ENCODE measurements at places on chromosomes 16 and 17.
A peak's percentile ranks its signal among the peaks of the same experiment; 100 is the strongest.

DNA sequence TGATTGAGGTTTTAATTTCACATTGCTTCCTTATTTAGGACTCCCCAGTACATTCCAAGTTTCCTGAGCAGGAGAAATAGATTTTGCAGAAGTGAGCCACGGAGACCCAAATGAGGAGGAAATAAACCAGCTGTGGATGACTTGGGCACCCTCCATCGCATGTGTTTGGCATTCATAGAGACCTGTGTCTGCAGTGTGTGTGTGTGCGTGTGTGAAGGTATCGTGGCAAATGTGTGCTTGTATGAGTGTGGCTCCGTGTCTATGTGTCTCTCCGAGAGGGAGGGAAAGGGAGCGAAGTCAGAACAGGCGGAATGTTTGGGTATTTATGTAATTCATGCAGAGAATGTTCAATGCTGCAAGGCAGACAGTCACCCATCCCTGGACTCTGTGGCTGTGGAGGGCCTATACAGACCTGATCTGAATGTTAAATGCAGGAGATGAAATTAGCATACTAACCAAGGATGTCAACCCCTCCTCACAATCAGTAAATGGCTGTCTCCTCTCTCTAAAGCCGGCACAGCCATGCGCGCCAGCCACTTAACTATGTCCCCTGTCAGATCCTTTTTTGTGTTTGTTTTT is 186.0 kb upstream of the ZFHX3 start:
- no peak for DNase-seq

DNA sequence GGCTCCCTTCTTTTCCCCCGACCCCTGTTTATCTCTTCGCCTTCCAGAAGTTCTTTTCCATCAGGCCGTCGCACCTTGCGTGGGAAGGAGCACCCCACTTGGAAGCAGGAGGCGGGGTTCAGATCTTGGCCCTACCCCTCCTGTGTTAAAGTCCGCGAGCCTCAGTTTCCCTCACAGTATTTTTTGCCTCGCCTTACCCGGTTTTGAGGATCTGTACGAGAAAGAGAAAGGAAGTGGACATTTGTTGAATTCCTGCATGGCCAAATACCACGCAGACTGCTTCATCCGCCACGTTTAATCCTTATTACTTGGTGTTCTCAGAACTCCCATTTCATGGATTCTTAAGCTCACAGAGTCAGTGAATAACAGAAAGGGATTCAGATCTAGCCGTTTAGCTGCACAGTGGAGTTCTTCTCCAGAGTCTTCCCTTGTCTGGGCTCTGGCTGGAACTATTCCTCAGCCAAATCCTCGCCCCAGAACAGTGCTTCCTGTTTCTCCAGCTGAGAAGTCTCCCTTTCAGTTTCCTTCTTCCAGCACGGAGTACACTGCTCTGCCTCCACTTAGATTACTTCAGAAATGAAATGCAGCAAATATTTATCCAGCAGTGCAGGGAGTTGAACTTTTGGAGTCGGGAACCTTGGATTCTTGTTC is 590 bp downstream of the TMEM219 start:
- DNase-seq: peak; percentile 26

GRCh38 chr16:10242097-10242496 is 59.9 kb upstream of the GRIN2A start:
- DNase-seq: no peak

GRCh38 chr16:56226845-56227525 is 35.7 kb downstream of the GNAO1 start:
- no peak for DNase-seq

GRCh38 chr17:15397620-15398019 is 56.2 kb upstream of the TEKT3 start:
- DNase-seq: no peak
